NCI-H2029 treated with DMSO at 0.1 percent for 48 hours (cell line): ENCODE measurements at places on chromosomes 12 and 14.

GRCh38 chr14:63986789-63987533, 134.2 kb downstream of the SYNE2 start:
- no peak for DNase-seq

DNA sequence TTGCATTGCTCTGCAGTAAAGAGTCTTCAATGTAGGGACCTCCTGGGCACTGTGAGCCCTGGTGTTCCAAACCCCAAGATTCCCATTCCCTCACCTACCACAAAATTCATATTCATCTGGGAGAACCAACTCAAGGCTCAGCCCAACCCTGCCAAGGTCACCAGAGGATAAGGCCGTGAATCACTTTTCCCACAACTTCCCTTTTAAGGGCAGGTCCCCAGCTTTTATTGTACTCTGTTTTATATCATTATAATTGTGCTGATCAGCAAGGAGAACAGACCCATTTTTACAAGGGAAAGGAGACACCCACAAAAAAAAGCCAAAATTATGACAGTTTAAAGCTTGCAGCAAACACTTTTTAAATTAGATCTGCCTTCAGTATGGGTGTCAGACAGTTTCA, 363.0 kb upstream of the FKBP4 start:
- no peak for DNase-seq

DNA sequence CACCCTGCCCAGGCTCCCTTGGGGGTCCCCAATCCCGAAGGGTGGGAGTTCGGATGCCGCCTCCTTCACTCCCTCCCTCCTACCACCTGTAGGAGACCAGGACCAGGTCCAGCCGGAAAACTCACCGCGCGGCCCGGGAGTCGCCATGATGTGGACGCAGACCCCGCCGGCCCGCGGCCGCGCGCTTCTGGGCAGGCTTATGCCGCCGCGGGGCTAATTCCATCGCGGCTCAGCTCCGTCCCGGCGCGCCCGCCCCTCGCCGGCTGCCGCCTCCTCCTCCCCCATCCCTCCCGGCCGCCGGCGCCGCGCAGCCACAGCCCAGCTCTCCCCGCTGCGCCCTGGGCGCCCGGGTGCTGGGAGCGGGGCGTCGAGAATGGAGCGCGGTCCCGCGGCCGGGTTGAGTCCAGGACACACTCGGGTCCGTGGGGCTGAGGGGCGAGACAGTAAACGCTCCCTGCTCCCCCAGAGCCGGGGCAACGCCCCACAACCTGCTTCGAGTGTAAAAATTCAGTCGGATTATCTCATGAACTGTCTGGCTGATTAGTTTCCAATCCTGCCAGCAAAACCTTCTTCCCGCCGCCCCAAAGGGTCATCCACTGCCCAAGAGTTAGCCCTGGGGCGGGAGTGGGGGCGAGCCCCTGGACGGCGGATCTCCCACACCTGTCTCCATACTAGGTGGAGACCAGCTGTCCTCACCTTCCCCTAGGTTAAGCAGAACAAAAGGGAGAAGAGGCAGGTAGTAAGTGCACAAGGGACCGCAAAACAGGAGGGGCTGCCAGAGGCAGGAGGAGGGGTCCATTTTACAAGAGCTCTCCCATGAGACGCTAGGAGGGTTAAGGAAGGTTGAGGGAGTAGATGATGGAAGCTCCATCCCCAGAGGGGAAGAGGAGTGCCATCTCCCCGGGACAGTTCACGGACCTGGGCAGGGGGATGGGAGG, at the start of gene ANO2:
TSS of gene ANO2 (minus strand) at position 189 of the 938 bp plus-strand sequence. CDS start at position 147, 42 bp downstream.
- no peak for DNase-seq

DNA sequence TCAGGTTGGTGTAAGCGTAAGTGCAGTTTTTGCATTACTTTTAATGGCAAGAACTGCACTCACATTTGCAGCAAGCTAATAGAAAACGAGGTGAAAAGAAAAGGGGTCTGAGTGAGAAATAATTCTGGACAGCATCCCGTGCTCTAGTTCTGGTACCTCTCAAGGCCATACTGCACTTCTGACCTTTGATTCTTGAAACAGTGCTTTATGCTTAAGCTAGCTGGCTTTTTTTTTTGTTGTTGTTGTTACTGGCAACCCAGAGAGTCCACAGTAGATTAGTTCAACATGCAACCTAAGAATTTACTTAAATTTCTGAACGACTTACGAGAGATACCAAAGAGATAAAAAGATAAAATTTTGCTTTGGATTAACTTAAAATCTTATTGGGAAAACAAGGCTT, 75.2 kb upstream of the PRKD1 start:
- no peak for DNase-seq

GRCh38 chr12:56461235-56462159, 6.9 kb upstream of the SPRYD4 start:
- DNase-seq = no peak

GRCh38 chr12:3540387-3540990, 49.5 kb downstream of the PRMT8 start:
- no peak for DNase-seq

DNA sequence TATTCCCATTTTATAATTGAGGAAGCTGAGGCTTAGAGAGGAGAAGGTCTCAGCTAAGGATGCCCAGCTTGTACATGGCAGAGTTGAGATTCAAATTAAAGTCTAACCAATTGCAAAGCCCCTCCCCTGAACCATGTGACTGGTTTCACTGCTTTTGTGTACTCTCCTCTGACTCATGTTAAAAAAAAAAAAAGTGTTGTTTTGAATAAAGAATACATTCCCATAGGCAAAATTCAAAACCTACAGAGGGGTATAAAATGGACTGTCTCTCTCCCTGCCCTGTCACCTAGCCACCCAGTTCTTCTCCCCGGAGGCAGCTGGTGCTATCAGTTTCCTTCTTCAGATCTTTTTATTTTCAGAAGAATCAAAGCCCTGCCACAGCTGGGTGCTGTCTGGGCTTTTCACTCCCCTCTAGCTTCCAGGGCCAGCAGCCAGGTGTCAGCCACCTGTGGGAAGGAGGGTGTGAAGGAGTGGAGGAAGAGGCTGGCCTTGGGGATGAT, 5.4 kb downstream of the PSMD9 start:
- no peak for DNase-seq
